Activated naive CD8-positive, alpha-beta T cell treated with anti-CD3 and anti-CD28 coated beads, Interleukin-2, amount 10 ng/mL, durations not matched to agents 7 days and 5 days (primary cell): ENCODE measurements at places on chromosomes 2 and 18. TPM values are rescaled to one million over a fixed set of nuclear protein-coding genes. Genes with fewer than 3 reads are reported as not detected.

GRCh38 chr2:50273003-50273402, 758.9 kb downstream of the NRXN1 start:
- no peak for DNase-seq

DNA sequence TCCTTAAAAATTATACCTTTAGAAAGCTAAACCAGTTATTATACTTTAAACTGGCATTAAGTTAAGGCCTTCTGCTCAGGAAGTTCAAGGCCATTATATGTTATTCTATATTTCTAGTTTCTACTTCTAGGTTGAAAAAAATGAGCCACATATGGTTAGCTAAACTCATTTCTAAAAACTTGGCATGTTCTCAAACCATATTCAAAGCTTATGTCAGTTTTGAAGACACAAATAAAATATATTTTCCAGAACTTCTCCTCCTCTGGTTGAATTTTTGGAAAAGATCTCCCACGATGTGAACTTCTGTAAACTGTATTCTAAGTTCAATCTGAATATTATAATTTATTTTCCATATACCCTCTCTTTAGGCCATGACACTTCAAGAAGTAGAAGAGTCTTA, 103.5 kb downstream of the NYAP2 start:
- no peak for DNase-seq

DNA sequence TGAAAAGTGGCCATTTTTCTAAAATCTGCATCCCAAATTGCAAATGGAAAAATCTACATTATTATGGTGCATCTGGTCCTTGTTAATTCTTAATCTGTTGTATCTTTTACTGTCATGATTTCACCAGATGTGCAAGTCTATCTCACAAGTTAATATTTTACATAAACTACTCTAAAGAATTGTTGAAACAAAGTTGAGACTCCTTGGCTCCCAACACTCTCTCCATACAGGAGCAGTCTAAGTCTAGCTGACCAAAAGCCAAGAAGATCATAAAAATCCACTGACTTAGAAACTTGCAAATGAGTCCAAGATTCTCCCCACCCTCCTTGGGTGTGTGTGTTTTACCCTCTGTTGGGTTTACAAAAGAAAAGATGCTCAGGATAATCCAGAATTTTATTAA, 85.1 kb downstream of the NCKAP5 start:
- DNase-seq = no peak

EML6 gene
- total RNA-seq = 2.1 TPM

- DNase-seq = no peak
Measured at GRCh38 chr2:5925604-5926003, 233.4 kb downstream of the SOX11 start.

MAP3K19 gene
- not detected for total RNA-seq

DNA sequence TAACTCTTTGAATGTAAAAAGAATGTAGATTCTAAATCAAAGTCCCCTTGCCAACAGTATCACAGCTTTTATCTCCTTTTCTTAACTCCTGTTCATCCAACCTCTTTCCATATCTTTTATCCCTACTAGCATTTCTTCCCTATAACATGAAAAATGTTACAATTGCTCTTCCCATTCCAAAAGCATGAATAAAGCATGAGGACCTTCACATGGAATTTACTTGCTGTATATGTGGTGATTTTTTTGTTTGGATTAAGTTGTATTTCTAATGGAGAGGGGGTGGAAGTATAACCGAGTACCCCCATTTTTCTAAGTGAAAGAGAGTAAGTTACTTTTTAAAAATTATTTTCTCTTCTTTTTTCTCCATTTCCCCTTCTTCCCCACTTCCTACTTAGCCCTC, 94.9 kb upstream of the RBBP8 start:
- DNase-seq = no peak
